ENCODE measurements at places on chromosomes 5 and 9. TPM values are rescaled to one million over a fixed set of nuclear protein-coding genes. Genes with fewer than 3 reads are reported as not detected.

Gene GRIA1
- not detected for polyA plus RNA-seq

Gene FBP2
- not detected for polyA plus RNA-seq

DNA sequence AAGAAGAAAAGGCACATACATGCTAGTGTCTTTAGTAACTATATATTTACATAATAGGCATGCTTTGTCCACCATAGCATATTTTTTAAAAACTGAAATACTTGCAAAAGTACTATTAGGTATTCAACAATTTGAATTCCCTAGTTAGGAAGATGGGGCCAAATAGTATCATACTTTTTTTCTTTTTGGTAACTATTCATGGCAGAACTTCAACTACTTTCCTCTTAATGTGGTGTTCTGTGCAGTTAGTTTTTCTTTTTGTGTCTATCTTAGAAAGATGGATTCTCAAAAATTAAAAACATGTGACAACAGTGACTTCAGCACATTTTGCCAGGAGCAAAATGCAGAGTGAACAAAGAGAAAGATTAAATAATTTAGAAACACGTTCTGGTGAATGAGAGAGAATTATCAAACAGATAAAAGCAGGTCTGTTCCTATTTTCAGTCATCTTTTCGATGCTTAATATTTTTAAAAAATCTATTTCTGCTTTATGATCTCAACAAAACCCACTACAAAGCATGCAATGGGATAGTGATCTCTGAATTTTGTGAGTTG is 341.1 kb downstream of the ARL15 start:
- H3K4me3 ChIP-seq = no peak overlapping the region
- no peak for DNase-seq
- H3K27ac ChIP-seq = no peak overlapping the region
- H3K27me3 ChIP-seq = no peaks in the 10 kb centered on the region

- H3K4me3 ChIP-seq = no peak overlapping the region
- no peaks in the 10 kb centered on the region for H3K36me3 ChIP-seq
- no peak for DNase-seq
- no peak overlapping the region for H3K27ac ChIP-seq
- H3K4me1 ChIP-seq = no peaks in the 10 kb centered on the region
These were observed 104.3 kb upstream of the SIMC1 start for GRCh38 chr5:176133877-176134276.

Gene LCN6
- polyA plus RNA-seq = 4.2 TPM

- H3K4me1 ChIP-seq = peaks cover 33% of the 10 kb centered on the region
- H3K27ac ChIP-seq = no peak overlapping the region
- no peak overlapping the region for H3K4me3 ChIP-seq
- H3K36me3 ChIP-seq = no peaks in the 10 kb centered on the region
These were observed 95.7 kb upstream of the ITGA1 start for GRCh38 chr5:52692039-52692438.

Data from sigmoid colon (tissue), 7 donors.